ENCODE measurements at places on chromosomes 2 and 18.

GRCh38 chr2:188596054-188596453 lies 304.4 kb downstream of the GULP1 start:
- no peak for DNase-seq

DNA sequence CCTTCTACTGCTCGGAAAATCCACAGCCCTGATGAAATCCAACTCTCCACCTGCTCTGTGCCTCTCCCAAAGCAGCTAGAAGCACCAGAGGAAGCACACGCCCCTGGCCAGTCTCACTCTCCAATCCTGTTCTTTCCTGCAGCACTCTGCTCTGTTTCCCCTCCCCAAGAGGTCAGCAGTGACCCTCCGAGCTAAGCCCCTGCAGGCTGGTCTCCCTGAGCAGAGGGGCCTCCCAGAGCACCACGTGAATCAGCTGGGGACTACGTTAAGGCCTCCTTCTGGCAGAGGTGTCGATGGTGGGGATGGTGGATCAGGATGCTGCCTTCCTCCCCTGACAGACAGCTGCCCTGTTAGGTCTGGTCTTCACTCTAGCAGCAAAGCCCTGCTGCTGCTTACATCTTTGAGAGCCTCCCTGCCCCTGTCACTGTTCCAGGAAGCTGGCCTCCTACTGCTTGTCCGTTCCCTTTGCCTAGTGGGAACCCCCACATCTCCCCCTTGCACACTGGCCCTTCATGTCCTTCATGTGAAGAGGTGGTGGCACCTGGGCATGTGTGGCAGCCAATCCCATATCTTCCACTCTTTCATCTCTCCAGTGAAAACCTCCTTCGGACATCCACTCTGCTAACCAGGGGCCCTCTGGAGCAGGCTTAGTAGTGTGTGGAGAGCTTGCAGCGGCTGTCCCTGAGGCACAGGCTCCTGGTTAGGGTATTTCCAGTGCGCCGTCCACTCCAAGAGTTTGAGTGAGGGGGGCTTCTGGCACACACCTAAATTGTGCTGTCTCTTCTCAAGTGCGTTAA lies 307.5 kb upstream of the HS6ST1 start:
- no peak for DNase-seq

DNA sequence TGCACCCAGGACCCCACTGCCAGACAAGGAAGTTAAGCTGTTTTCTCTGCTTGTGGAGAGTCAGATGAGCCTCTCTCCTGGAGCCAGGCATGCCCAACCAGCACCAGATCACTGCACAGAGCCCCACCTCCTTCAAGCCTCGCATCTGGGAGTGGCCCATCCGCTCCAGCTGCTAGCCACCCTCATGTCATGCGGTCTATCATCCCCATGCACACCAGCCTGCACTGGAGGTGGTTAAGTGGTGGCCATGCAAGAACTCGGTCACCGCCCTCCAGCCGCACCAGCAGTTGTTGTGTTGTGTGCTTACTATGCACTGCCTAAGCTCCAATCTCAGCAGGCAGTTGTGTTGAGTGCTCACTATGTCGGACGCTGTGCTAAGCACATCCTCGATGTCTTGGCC lies 177.9 kb upstream of the SLC14A2 start:
- no peak for DNase-seq

- no peak for DNase-seq
These were observed 25.8 kb downstream of the KIF1A start for GRCh38 chr2:240794178-240794721.

DNA sequence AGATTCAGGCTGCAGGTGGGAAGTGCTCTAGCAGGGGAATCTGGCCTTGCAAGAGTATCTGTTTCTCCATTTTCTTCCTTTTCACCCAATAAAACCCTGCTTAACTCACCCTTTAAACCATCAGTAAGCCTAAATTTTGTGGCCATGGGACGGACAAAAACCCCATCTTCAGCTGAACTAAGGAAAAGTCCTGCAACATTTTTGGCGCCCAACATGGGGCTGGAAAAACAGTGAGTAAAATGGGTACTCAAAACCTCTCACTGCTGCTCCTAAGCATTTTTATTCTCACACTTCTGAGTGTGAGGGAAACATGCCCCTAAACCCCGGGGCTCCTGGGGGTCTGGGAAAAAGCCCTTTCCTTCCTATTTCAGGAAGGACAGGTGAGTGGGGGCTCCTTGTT lies 414.3 kb downstream of the ZNF804A start:
- no peak for DNase-seq

DNA sequence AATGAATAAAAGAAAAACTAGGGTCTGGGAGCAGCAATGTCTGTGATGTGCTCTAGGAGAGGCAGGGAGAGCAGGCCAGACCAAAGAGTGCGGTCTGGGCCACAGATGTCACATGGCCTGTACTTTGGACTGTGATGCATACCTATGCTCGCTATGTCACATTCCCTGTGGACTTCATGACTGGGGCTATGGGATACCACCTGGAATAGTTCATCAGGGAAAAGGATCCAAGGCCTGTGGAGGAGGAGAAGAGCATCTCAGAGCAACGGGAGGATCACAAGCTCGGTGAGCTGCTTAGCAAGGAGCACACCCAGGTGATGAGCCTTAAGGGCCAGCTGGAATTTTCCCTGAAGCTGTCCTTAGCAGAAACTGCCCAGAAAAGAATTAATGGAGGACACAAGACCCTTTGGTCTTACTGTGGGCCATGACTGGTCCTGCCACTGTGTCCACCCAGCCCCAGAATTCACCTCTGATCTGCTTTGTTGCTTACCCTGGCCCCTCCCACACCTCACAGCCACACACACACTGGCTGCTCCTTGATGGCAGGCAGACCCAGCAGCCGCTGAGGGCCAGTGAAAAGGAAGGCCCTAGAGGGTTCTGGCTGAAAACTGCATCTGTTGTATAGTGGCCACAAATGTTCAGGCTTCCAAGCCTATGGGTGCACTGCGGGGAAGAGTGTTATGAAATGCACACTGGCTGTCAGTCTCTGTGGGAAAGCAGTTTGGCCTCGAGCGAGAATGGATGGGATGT lies 25.3 kb upstream of the GCC2 start:
- no peak for DNase-seq

DNA sequence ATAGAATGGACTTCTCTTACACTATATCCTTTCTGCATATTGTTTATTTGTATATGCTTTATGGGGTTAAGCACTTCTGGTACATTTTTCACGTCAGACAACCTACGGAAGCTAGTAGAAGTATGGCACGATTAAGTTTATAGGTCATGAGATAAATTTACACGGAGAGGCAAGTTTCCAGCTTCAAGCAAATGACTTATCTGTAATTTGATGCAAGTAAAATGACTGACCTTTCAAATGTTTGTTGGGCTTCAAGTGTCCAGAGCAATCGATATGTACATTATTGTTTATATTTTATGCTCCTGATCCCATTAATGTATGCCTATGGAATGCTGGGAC lies 97.5 kb upstream of the EFEMP1 start:
- no peak for DNase-seq

- DNase-seq, result no peak
These were observed 80.6 kb upstream of the DOCK10 start for GRCh38 chr2:225122583-225123486.

DNA sequence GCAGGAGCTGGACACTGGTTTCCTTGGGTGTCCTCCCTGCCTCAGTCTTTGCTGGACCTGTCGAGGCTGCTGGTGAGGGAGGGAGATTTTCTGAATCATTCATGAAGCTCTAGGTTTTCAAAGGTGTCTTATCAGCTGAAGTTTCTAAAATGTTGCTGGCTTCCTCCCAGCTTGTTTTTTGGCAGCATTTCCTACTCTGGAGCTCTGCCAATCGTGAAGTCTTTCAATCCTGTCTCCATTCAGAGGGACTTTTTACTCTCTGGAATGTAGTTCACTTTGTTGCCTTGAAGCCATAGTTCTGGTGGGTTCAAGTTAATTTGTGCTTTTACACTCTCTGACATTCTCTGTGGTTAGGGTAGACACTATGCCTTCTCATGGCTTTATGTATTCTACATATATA lies 23.9 kb downstream of the SNTG2 start:
- DNase-seq, result no peak

DNA sequence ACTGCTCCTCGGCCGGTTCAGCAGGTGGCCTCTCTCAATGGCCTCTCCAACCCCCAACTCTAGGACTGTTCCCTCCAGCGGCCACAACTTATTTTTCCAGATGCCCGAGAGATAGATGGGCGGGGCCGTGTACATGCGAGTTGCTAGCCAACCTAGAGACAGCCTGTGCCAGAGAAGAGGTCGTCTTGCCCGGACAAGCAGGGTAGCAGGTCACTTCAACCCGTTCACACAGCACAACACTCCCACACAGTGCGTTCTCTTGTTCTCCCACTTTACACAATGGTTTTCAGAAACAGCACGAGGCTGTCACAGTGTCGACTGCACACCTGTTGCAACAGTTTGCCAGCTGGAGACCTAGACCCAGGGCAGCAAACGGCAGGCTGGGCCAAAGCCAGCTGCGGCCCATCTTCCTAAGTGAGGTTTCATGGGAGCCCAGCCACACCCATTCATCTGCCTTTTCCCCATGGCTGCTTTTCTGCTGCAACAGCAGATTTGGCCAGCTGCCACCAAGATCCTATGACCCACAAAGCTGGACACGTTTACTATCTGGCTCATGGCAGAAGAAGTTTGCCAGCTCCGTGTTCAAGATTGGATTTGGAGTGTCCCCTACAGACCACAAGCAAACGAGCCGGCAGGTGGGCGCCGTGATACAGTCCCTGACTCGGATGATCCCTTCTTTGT lies 7.3 kb upstream of the PRLH start:
- DNase-seq, result no peak

- peak; percentile 17 for DNase-seq
These were observed at the start of gene NCKAP1 for GRCh38 chr2:183038341-183039300. Gene NCKAP1 (minus strand): TSS chr2:183038457. CDS start chr2:183038099, 358 bp downstream.

- DNase-seq, result no peak
These were observed 728.1 kb upstream of the DDX18 start for GRCh38 chr2:117086174-117086942.

- DNase-seq, result no peak
These were observed 76.7 kb downstream of the XDH start for GRCh38 chr2:31337860-31338259.

DNA sequence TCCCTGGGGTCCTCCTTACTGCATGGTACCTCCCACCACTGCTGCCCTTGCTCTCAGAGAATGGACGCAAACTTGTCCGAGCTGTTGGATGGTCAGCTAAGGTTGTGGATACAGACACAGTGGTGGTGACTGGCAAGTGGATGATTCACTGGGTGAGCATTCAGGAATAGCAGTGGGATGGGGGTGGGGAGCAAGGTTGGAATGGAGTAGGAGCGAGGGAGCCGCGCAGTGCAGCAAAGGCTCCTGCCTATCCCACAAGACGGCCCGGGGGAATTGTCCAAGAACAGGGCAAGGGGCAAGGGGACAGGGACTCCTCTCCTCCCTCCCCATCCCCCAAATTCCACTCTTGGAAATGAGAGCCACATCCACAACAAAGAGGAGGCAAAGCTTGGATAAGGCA lies 102.2 kb downstream of the PIEZO2 start:
- no peak for DNase-seq

DNA sequence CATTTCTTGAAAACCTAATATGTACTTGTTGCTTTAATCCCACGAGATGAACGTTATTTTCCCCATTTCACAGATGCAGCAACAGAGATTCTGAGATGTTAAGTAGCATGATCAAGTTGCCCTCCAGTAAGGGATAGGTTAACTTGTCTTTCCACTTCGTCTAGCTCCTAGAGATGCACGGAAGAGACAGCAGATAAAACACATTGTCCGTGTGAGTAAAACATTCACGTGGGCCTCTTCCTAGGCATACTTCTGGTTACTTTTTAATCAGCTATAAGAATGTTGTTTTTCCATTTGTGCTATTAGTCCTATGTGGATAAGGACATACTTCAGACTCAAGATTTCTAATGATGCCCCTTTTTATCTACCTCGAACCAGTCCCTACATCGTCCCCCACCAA lies 1.2 kb upstream of the ARHGAP28 start:
- DNase-seq, result no peak

GRCh38 chr2:241797441-241798080 lies 11.4 kb upstream of the NEU4 start:
- DNase-seq, result no peak

- DNase-seq, result no peak
These were observed 75.6 kb upstream of the CHMP1B start for GRCh38 chr18:11775436-11776174.

DNA sequence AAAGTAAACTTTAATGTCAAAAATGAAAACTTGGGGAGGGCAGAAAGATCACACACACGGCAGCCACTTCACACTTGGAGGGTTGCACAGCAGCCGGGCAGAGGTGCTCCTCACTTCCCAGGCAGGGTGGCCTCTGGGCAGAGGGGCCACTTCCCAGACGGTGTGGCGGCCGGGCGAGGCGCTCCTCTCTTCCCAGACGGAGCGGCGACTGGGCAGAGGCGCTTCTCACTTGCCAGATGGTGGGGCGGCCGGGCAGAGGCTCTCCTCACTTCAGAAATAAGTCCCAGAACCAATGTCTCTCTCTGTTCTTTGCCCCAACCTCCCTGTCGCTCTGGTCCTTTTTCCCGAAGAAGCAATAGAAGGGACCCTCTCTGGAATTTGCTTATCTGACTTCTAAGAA lies 65.7 kb upstream of the LRPPRC start:
- no peak for DNase-seq

DNA sequence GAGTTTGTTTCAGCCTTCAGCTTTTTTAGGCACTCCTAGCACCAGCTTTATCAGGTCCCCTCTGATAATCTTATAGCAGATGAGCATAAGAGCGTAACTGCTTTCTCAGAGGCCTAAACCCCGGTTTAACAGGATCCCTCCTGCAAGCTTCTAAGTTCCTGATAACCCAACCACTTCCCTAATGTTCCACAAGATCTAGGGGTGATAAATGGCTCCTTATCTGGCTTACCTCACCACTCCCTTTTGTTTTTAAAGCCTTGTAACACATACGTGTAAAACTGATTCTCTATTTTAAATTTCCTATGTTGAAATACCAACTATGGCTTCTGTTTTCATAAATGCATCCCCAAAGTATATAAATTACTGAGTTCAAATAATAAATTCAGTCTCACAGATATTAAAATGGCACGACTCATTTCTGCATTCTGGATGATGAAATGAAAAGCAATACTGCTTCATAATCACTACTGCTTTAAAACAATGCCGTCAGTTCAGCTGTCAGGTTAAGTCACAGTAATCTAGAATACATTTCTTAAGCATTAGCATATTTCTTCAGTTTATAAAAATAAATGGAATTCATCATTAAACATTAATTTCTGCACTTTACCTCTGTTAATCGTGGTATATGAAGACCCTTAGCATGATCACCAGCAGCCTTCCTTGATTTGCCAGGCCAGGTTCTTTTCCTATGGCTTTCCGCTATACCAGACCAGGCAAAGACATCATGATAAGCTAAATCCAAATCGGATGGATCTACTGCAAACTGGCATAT lies 126.3 kb downstream of the C2orf74 start:
- DNase-seq, result no peak
